Stimulated activated CD4-positive, alpha-beta T cell treated with anti-CD3 and anti-CD28 coated beads, TNF-alpha, amount 100 ng/mL, for 1 hour (primary cell): ENCODE measurements at places on chromosomes 16 and 17.

DNA sequence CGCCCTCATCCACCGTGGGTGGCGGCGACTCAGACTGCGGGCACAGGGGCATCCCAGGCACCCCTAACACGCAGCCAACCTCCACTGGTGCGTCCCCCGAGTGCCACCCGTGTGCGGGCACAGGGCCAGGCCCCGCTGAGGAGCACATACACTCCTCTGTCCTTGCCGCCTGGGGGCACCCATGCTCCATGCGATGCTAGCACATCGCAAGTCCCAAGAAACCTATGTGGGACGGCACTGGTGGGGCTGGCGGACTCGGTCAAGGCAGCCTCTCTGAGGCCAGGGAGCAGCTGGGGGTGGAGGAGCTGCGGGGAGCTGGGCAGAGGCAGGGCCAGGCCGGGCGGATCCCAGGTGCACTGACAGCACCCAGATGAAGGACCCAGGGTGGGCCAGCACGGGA, 4.0 kb downstream of the ZNF598 start:
- no peak for DNase-seq

DNA sequence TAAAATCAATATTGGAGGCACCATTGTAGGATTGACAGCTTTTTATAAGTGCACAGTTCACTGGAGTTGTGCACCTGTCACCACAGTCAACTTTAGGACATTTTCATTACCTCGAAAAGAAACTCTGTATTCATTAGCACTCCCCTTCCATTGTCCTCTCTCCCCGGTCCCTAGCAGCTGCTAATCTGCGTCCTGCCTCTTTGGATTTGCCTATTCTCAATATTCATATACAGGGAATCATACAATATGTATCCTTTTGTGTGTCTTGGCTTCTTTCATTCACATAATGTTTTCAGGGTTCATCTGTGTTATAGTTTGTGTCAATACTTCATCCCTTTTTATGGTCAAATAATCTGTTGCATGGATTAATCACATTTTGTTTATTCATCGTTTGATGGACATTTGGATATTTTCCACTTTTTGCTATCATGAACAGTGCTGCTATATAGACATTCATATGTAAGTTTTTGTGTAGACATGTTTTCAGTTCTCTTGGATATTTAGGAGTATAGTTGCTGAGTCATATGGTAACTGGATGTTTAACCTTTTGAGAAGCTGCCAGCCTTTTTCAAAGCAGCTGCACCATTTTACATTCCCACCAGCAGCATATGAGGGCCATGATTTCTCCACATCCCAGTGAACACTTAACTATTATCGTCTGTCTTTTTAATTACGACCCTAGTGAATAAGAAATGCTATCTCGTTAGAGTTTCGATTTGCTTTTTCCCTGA, 9.8 kb downstream of the DNAJA3 start:
- DNase-seq: no peak

DNA sequence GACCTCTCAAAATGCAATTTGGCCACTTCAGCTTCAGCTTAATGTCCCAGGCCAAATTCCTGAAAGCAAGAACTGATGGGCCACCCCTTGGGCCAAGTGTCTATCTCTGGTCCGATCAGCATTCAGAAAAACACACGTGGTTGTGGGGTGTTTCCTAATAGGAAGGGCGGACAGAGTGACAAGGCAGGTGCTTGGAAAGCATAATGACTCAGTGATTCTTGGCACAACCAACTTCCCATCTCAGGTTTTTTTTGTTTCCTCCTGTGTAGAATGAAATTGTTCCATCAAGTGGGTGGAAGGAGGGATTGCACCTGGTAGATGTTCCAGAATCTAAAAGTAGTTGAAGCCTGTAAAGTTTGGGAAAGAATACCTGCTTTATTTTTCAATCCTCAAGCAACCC, 155.6 kb downstream of the HS3ST2 start:
- no peak for DNase-seq

DNA sequence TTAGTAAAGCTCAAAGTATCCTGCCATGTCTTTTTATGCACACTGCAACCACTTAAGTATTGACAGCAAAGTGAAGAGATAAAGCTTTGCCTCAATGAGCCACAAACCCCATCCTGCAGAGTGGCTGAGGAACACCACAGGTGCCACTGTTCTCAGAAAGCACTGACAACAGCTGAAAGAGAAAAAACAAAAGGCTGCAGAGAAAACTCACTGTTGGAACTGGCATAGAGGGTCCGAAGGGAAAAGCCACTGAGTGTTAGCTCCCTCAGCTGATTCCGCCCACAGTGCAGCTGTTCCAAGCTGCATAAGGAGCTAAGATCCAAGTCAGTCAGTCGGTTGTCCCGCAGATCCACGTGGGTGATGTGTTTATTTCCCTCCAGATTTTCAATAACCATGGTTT, 48.3 kb downstream of the PHLPP2 start:
- DNase-seq: no peak

DNA sequence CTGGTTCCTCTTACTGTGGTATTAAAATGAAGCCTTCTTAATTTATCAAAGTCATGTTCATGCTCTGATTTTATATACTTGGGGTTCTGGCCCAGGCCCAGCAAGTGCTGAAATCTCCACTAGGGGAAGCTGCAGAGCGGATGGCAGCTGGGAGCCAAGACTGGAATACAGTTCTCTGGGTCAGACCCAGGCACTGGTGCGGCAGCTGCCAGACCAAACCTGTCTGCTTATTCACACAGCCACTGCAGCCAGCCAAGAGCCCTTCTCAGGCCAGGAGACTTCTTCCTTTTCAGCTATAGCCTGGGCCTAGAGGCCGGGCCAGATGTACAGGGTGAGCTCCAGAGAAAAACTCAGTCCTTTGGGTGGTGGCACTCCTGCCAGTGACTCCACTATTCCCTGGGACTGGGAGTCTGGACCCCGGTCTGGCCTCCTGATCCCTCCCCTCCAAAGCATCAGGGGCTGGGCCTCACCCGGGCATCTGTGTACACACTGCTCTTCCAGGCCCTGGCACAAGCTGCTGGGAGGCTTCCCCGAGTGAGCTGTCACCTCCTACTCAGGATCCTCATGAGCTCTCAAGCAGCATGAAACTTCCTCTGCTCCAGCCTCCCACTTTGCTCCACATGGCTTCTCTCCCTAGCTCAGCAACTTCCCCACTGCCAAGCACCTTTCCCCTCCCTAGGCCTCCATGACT, 24.4 kb downstream of the ATP6V0D1 start:
- DNase-seq: no peak

DNA sequence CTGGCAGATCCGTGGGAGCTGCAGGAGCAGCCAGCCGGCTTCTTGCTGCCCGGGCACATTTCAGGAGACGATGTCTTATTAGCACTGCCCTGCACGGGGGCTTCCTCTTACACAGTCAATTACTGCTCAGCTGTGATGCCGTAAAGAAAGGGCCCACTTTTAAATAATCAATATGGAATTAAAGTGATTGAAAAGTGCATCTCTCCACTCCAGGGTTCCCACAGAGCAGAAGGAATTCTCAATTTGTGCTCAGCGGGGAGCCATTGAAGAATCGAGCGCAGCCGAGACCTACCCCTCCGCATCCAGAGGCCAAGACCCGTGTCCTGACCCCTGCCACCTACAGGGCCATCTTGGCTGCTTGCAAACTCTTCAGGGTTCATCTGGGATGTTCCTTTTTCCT, 399.4 kb upstream of the C16orf82 start:
- no peak for DNase-seq

GRCh38 chr16:20879175-20880040, 20.8 kb downstream of the DCUN1D3 start:
- no peak for DNase-seq

- no peak for DNase-seq
Measured at GRCh38 chr17:50835301-50836234, at the start of gene WFIKKN2. TSS of gene WFIKKN2 (plus strand) at chr17:50835586. CDS start at chr17:50835938, 352 bp downstream.

GRCh38 chr17:44012391-44012790, 2.4 kb downstream of the TMEM101 start:
- DNase-seq: no peak

- no peak for DNase-seq
Measured at GRCh38 chr16:3121851-3122467, 9.6 kb downstream of the ZNF205 start.

DNA sequence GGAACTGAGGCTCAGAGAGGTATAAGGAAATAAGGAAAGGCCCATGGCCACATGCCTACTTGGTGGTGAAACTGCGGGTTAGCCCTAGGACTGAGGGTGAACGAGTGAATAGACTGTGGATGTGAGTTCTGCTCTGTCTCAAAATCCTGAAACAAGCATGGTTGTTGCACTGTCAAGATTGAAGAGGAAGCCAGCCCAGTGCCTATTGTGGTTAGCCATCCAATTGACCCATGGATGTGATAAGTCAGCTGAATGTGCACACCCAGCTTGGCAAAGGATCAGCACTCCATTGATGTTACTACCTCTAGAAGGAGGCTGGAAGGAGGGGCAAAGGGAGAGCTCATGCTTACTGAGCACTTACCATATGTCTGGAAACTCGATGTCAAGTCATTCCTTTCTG, 4.5 kb downstream of the TMEM114 start:
- no peak for DNase-seq

DNA sequence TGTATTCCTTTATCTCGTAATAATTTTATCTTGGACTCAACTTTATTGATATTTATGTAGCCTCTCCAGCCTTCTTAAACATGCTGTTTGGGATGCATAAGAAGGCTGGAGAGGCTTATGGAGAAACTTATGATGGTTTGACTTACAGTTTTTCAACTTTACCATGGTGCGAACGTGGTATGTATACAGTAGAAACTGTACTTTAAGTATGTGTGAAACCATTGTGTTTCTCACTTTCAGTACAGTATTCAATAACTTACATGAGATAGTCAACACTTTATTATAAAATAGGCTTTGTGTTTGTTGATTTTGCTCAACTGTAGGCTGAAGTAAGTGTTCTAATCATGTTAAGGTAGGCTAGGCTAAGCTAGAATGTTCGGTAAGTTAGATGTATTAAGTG, 206.8 kb downstream of the SEC14L1 start:
- DNase-seq: no peak

GRCh38 chr17:31645351-31645750, 213.7 kb downstream of the COPRS start:
- no peak for DNase-seq

DNA sequence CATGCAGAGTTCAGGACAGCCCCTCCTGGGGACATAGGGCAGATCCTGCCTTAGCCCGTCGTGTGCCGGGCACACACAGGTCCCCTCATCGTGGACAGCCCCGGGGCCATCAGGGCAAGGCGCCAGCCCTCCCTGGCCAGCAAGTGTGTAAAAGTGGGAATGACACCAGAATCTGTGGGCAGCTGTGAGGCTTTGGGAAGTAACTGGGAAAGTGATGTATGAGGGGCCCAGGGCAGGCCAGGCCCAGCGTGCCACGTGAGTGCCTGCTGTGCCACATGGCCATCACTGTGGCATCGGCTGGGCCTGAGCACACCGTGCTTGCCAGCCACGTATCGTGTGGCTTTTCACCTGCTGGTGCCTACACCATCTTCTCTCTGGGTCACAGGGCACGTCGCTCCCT, 26.6 kb downstream of the ACSF3 start:
- no peak for DNase-seq

GRCh38 chr16:1667271-1667670, 10.8 kb upstream of the JPT2 start:
- DNase-seq: no peak

DNA sequence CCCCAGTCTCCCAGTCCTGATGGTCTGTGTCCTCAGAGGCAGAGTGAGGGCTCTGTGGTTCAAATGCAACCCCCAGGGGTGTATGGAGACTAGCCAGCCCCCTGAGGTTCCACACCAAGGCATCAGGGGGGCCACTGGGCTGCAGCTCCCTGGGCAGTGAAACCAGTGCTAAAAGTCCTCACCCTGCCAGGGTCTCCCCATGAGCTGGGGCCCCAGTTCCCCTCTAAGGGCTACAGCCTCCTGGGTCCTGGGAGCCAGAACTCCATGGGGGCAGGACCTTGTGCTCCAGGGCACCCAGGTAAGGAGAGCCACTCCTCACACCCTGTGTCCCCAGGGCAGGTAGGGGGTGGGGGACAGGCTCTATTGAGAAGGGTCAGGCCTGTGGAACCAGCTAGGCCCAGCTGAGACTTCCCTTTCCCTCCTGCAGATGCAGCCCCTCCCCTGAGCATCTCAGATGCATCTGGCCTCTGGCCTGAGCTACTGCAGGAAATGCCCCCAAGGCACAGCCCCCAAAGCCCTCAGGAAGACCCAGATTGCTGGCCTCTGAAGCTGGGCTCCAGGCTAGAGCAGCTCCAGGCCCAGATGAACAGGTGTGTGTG, 6.4 kb upstream of the DCAF7 start:
- DNase-seq: no peak

GRCh38 chr16:5001986-5002385, 31.7 kb downstream of the NAGPA start:
- DNase-seq: no peak

GRCh38 chr17:45828171-45828570, 16.5 kb upstream of the SPPL2C start:
- DNase-seq: no peak

DNA sequence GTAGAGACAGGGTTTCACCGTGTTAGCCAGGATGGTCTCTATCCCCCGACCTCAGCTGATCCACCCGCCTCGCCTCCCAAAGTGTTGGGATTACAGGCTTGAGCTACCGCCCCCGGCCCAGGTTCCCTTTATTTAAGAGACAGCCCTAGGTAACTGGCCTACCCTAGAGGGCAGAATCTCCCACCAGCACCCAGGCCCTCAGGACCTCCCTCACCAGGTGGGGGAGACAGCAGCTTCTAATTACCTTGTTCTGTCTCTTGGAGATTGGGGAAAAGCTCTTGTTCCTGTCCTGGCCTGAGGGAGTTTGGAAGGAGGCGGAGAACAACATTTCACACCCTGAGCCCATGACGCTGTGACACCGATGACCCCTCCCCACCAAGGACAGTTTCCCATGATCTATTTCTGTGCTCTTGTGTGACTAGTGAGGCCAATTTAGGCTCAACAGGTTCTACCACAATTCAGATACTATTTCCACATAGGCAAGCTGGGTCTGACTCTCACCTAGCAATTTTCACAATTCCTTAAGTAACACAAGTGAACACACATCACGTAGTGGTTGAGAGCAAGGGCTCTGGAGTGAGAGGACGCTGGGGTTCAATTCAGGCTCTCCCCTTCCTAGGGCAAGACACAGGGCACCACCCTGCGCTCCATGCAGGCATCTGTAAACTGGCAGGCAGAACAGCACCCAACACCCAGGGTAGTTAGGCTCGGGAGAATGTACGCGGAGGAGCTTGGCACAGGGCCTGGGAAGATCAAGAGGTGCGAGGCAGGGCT, 20.4 kb downstream of the HDAC5 start:
- DNase-seq: no peak

- DNase-seq: no peak
Measured at GRCh38 chr16:70159355-70160348, 13.9 kb upstream of the CLEC18C start.

- DNase-seq: no peak
Measured at GRCh38 chr16:87926246-87927194, 9.8 kb downstream of the CA5A start.
